ENCODE measurements at places on chromosomes 5 and 9. TPM values are rescaled to one million over a fixed set of nuclear protein-coding genes. Genes with fewer than 3 reads are reported as not detected.
A peak's percentile ranks its signal among the peaks of the same experiment; 100 is the strongest.

DNA sequence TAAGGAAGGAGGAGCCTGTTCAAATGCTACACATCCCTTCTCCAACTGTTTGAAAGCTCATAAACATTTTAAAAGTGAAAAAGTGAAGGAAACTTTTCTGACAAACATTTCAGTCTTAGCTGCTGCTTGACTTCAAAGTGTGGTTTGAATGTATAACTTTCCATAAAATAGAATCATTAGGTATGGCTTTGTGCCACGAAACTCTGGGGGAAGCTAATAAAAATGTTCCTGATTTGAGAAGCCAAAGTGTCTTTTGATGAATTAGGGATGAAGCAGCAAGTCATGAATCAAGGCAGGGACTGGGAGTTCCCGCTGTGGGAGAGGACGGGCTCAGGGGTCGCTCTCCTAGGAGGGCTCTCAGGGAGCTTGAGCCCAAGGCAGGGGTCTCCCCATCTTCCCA, 15.3 kb downstream of the MVB12B start:
- no peak for DNase-seq

DNA sequence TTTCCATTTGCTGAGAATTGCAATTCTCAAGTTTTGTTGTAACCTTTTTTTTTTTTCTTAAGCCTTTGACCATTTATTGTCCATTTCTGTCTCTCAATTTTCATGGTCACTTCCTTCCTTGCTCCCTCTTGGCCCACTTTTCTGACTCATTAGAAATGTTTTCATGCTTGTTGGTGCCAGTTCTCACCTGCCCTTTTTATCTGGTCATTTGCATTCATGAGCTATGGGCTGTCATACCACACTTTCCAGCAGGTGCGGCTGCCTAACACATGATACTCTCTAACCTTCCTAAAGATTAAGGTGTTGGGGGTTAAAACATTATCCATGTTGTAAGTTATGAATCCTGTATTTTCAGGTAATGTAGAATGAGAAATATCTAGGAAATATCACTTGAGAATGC, 150.5 kb upstream of the TLX3 start:
- DNase-seq = no peak

- DNase-seq = peak; percentile 62
Observed at GRCh38 chr9:121156263-121156731, 45.4 kb downstream of the RAB14 start.

DNA sequence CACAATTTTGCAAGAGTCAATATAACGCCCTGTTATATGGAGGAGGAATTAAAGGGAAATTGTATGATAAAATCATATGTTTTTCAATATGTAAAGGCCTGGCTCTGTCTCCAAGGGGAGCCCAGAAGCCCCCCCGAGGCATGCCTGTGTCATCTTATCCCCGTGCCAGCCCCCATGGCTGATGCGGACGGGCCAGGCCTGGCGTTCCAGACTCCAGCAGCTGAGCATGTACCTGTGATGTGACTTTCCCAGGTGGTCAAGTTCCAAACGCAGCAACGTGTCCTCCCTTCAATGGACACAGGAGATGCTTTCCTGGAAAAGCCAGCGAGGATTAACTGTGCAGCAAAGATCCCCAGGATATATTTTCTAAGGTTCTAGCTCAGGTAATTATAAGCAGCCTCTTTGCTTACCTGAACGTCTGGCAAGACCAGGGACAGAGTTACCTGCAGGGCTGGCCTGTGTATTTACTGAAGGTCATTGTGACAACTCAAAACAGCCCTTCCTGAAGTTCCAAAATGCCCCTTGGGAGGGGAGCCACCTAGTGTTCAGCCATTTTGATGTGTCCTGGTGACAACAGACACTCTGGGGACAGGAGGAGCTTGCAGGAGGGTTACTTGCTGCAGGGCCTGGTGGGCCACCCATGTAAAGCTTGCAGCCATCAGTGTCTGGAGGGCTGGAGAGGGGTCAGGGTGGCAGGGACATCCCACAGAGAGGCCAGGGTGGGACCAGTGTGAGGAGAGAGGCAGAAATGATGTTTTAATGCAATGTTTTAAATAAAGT, 53.3 kb upstream of the RNU6ATAC start:
- DNase-seq = peak; percentile 46

GRCh38 chr9:79610791-79611614, 39.2 kb downstream of the TLE4 start:
- peak; percentile 90 for DNase-seq

- DNase-seq = peak; percentile 33
Observed at GRCh38 chr5:149228618-149229297, 42.9 kb upstream of the AFAP1L1 start.

- no peak for DNase-seq
Observed at GRCh38 chr5:152932621-152933020, 527.5 kb upstream of the NMUR2 start.

DNA sequence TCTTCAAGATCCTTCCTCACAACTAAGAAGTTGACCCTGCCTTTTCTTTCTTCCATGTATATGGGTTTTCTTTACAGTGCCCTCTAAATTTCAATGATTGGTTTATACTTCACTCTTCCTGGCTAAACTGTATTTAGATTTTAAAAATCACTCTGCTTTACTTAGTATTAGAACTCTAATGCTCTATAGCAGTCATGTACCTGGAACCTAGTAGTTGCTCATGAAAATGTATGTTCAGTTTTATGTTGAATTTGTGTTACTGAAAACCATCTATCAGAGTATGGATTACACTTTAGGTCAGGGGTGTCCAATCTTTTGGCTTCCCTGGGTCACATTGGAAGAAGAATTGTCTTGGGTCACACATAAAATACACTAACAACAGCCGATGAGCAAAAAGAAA, 1024.3 kb downstream of the NR2F1-AS1 start:
- DNase-seq = no peak

- no peak for DNase-seq
Observed at GRCh38 chr5:131883984-131884383, 61.5 kb downstream of the MEIKIN start.

GRCh38 chr5:178590141-178590923, at the start of gene COL23A1:
Gene COL23A1, minus strand, starts transcription at chr5:178590393.
- DNase-seq = peak; percentile 75

DNA sequence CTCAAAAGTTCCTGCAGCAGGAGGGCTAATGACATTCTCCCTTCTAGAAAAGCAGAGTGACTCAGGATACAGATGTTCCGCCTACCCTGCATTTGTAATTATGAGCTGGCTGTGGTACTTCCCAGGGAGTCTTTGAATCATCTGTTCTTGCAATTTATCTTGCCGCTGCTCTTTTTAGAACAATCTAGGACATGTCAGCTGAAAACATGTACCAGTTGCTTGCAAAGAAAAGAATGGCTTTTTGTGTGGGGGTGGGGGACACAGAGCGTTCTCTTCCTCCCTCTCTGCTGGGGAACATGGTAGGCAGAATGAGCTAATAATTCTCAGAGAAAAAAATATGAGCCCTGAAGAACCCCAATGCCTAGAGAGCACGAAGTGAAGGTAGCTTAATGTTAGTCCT, 51.7 kb upstream of the TUT7 start:
- peak; percentile 17 for DNase-seq

DNA sequence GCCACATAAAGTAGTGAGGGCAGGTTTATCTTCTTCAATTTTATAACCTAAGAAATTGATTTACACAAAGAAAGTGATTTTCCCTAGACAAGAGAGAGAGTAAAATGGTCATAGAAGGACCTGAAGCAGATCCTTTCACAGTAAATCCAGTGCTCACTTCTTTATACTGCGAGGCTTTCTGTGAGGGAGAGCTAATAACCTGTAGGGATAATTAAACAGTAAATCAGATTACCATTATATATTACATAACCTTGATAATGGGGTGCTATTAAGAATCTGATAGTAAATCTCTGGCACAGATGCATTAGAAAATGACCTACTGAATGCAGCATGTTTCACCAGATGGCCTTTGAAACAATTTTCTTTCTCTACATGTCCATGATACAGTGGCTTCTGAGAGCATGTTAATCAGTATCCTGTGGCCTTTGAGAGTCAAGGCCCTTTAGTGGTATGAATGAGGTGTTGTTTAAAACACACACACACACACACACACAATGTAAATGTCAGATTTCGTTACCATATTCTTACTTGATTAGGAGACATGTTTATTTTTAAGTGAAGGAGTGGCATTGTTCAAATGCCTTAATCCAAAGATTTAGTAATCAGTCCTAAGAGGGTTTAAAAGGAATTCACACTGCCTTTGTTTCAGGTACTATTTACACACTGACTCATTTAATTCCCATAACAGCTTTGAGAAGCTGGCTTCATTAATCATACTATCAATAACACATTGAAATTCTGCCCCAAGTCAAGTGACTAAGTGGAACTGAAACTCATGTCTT, 124.7 kb downstream of the ALDH1A1 start:
- DNase-seq = no peak

GRCh38 chr9:131160416-131161112, 35.2 kb downstream of the NUP214 start:
- no peak for DNase-seq

- no peak for DNase-seq
Observed at GRCh38 chr9:23492126-23493002, 333.7 kb downstream of the ELAVL2 start.

DNA sequence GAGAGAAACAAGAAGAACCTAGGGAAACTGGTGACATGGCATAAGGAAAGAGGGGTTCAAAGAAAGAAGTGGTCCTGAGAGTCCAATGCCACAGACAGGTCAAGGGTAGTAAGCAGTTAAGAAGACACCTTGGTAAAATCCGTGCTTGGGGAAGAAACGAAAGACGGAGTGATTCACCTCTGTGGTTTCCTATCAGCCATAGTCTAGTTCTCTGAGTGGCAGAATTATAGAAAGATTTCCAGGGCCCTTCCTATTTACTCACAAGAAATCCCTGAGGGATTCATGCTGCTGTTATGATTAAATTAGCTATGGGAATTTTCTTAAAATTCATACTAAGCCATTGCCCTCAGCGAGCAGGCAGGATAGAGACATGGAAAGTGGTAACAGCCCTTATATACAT, 31.7 kb downstream of the IL33 start:
- DNase-seq = no peak

DNA sequence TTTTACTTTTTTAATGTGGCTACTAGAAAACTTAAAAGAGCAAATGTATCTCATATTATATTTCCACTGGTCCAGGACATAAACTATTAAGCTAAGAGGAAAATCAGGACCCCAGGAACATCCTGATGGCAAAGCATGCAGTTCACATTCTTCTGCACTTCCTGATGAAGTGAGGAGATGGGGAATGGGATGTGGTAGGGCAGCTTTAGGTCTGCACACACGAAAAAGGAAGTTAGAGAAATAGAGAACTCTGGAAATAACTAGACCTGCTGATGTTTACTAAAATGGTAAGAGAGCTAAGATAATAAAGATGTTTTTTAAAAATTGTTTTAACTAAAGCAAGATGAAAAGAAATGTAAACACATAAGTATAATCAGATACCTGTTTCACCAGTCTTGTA, 39.7 kb upstream of the NIPBL start:
- DNase-seq = peak; percentile 14

GRCh38 chr5:102528600-102528999, 29.8 kb upstream of the SLCO6A1 start:
- no peak for DNase-seq

DNA sequence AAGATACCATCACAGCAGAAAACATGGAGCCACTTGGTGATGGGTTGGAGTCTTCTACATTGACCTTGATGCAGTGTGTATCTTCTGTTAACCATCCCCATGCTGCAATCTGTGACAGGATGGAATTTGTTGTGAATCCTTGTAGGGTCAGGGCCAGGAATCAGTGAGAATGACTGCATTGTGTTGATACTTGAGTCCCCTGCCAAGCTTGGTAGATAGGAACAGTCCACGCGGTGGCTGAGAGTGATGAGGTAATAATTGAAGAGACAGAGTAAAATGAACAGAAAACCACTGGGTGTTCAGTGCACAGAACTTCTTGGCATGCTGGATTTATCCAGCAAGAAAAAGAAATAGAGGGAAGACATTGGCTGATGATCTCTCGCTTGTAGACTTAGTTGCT, 217.5 kb downstream of the MAN2A1 start:
- DNase-seq = no peak

DNA sequence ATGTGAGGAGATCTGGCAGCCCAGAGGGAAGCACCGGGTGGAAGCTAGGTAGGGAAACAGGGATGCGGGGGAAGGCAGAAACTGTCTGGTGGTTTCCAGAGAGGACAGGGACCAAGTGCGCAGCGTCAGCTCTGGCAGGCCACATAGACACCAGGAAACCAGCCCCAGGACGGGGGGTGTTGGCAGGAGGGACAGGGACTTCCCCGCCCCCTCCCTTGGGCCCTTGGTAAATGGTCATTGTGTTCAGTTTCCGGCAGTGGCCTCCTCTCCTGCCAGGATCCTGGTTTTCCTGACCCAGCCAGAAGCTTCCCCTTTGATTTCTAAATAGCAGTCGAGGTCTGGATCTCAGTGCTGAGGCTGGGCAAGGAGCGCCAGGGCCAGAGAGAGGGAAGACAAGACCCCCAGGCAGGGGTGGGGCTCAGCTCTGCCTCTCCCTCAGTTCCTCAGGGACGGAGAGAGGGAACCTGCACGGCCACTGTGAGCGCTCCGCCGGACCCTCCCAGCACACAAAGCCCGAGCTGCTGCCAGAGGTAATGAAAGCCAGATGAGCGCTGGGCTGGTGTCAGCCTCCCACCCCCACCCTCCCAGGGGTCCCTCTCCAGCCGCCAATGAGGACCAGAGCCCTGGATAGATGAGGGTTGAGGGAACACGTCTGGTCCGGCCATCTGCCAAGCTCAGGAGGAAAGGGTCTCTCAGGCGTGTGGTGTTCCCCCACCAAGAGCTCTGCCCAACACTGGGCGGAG, 1.8 kb downstream of the RALGDS start:
- no peak for DNase-seq

GRCh38 chr9:87107072-87107471, 159.8 kb upstream of the GAS1 start:
- no peak for DNase-seq

DNA sequence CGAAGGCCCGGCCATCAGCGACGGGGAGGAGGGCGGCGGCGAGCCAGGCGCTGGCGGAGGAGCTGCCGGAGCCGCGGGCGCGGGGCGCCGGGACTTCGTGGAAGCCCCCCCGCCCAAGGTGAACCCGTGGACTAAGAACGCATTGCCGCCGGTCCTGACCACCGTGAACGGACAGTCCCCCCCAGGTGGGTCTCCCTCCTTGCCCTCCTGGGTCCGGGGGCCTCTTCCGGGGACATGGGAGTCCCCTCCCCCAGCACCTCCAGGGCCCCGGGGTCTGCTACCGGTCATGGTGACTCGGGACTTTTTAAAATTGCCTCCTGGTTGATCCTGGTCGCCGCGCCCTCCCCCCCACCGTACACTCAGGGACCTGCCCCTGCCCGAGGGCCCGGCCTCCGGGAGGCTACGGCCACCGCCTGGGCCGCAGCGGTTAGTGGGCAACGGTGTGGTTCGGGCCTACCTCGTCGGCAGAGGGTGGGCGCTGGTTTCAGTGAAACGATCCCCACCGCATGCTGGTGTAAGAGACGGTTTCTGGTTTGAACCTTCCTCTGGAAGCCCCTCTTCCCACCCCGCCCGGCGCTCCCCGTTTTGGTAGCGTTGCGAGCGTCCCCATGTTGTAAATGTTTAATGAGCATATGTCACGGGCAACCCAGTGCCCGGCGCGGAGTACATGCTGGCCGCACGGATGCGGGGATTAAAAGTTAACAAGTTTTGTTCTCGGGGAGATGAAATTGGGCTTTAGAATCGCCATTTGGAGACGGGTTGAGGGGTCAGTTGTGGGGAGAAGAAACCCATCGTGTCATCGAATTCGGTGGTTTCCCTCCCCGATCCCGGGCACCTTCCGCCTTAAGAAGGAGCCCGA, 1.1 kb downstream of the LARP1 start:
- peak; percentile 46 for DNase-seq

Gene BARHL1
- not detected for total RNA-seq

Gene CSF1R
- total RNA-seq = 3.2 TPM

Gene ZNF354C
- total RNA-seq = 3.2 TPM

Gene SLC6A7
- total RNA-seq = under 0.01 TPM

Gene WNK2
- under 0.01 TPM for total RNA-seq

Gene ZBED3
- 7.0 TPM for total RNA-seq

Gene C6
- total RNA-seq = not detected

Gene IL3
- total RNA-seq = not detected

Measured in hematopoietic multipotent progenitor cell (in vitro differentiated cells).